ENCODE measurements at places on chromosomes 2 and 18.

GRCh38 chr2:70086278-70086837 lies 919 bp upstream of the PCBP1 start:
- DNase-seq = peak; percentile 70

DNA sequence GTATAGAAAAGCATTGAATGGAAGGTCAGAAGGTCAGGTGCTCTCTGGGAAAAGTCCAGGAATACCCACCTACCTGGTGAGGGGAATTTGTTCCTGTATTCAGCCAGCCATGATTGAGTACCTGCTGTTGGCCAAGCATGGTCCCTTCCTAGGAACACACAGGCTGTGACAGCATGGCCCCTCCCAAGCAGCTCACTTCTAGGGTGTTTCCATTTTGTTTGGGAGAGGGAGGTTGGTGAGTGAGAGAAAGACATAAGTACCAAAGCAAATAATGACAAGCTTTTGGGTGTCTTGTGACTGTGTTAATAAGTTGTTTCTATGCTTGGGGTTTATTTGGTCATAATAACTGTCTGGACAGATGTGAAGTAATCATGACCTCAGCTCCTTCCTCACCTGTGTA lies 46.3 kb downstream of the CABLES1 start:
- no peak for DNase-seq

DNA sequence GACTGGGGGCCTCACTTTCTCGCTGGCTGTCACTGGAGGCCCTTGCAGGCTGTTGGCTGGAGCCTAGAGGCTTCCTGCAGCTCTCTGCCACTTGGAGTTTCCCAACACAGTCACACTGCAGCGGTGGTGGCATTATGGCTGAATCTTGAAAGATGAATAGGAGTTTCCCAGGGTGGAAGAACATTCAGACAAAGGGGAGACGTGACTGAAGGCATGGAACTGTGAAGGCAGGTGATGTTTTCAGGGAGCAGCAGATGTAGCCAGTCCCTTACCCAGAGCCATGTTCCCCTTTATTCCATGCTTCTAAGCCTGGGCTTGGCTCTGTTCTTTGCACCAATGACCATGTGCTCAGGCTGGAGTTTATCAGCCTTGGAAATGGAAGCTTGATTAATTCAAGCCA lies 106.7 kb upstream of the BOD1L2 start:
- no peak for DNase-seq

- peak; percentile 76 for DNase-seq
Observed at GRCh38 chr2:20962939-20963557, 80.8 kb downstream of the APOB start.

DNA sequence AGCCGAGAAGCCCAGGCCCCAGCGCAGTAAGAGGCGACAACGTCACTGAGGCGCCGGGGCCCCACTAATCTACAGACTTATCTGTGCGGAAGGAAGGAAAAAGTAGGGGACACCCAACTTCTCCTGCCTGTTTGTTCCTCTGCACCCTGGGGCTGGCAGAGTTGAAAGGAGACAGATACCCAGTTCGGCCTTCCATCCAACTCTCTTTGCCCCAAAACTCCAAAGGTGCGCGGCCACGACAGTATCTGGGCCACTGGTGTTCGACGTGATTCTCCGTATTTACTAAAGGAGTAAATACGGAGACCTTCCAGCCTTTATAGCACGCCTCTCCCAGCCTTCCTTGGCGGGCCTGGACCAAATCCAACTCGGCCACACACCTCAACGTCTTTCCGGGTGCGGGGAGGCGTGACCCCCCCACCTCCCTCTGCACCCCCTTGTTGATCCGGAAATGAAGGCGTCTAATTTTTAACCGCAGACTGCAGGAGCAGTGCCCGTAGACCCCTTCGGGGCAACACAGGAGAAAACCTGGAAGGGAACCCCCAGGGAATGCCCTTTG lies 1.6 kb downstream of the SMAD7 start:
- DNase-seq = no peak

GRCh38 chr18:51076503-51076902 lies 46.5 kb downstream of the SMAD4 start:
- no peak for DNase-seq

DNA sequence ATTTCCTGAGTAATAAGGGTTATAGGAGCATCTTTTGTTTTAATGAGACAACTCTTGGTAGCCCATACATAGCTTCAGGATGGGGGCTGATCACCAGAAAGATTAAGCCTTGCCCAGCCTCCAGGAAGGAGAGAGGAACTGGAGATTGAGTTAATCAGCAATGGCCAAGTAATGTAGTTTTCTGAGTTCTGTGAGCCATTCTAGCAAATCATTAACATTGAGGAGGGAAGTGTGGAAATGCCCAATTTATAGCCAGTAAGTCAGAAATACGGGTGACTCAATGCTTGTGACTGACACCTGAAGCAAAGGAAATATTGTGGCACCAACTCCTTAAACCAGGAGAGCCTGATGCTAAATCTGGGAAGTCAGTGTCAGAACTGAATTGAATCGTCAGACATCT lies 205.1 kb upstream of the SRD5A2 start:
- no peak for DNase-seq

DNA sequence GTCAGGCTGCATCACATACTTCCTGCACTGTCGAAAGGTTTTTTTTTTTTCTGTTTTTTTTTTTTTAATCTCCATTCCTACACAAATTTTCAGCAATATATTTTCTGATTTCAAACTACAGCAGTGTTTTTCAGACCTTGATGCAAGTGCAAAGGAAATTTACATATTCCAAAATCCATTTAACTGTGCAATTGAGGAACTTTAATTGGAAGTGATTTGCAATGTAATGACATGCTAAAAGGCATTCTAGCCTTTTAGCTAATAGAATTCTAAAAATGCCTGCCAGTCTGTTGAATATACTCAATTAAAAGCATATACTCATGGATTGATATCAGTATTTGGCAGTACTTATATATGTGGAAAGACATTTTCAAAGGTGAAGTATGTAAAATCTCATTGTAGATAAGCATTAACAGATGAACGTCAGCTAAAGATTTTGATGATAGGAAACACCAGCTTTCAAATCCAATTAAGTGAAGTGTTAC lies 210.5 kb downstream of the OTX1 start:
- no peak for DNase-seq

DNA sequence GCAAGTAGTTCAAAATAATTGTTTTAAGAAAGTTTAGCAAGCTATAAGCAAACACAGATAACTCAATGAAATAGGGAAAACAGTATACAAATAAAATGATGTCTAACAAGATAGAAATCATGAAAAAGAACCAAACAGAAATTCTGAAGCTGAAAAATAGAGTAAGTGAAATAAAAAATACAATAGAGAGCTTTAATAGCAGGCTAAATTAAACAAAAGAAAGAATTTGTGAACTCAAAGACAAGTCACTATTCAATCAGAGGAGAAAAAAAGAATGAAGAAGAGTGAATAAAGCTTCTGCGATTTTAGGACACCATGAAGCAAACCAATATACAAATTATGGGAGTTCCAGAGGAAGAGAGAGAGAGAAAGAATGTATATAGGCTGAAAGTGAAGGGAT lies 576.8 kb downstream of the STK39 start:
- DNase-seq = no peak

GRCh38 chr2:191204433-191204832 lies 40.8 kb upstream of the MYO1B start:
- DNase-seq = no peak

GRCh38 chr2:128477891-128478290 lies 159.2 kb upstream of the HS6ST1 start:
- DNase-seq = no peak

GRCh38 chr2:202060218-202060617 lies 12.8 kb upstream of the KIAA2012 start:
- DNase-seq = no peak

GRCh38 chr18:69774831-69775230 lies 172.8 kb downstream of the CD226 start:
- no peak for DNase-seq

GRCh38 chr2:16088035-16088801 lies 147.9 kb downstream of the MYCN start:
- DNase-seq = no peak

- no peak for DNase-seq
Observed at GRCh38 chr2:134574611-134575330, 144.0 kb downstream of the TMEM163 start.

DNA sequence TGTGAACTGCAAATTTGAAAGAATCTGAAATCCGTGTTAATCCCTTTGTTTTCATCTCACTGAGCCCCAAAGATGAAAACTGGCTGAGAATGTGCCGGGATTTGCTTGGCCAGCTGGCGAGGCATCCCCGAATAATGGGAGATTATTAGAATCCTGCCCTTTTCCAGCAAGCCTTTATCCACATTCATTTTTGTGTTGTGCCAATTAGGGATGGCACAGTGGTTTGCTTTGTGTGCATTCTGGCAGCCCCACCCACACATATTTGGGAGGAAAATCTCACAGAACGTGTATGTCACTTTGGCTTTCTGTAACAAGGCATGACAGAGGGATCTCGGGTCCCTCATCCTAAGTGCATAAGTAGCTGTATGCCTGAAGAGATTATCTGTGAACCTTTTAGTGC lies 405.8 kb upstream of the FAM98A start:
- no peak for DNase-seq

DNA sequence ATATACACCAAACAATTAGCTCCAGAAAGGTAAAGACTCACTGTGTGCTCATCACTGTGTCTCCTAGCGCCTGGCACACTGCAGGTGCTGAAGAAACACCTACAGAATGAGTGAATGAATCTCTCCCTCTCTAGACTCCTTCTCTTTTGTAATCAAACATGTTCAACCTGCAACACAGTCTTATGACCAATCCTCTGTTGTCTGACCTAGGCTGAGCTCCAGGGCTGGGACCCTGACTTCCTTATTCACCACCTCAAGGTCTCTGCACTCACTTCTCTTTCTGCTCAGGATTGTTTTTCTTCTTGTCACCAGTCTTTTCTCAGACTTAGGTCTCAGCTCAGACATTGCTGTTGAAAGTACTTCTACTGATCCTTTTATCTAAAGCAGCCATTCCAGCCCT lies 9.8 kb downstream of the CKAP2L start:
- DNase-seq = no peak

DNA sequence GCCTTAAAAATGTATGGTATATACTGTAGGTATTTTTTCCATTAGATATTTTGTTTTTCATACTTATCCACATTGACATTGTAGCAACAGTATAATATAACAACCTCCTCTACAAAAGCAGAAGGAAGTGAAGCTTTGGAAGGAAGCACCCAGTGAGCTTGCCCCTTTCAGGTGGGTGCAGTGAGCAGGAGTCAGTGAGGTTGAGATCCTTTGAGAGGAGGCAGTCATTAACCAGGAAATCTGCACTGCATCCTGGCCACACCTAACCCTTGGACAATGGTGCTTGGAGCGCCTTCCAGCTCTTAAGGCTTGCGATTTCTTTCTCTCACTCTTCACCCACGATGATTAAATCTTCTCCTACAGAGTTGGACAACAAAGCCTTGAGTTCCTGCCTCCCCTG lies 13.9 kb downstream of the IL37 start:
- DNase-seq = no peak

DNA sequence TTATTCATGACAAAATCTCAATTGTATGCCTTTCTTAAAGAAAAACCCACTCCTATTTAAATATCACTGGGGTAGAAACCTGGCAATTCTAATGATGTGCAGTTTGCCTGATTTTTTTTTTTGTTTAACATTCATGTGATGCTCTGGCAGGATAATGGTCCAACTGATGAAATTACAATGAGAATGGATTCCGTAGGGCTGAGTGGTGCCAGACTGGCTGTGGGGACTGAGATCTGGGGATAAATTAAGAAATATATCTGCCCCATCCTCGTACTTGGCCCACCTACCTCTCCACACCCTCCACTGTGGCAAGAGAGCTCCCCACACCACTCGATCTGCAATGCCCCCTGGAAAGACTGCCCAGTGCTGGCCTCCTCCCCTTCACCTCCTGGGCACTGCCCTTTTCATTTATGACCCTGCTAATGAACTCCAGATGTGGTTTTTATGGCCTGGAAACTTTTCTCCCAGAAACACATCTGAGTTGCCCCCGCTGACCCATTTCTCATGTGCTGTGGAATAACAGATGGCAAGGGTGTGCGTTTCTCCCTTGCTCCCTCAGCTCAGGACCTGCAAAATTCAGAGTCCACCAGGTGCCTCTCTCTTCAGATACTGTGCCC lies 33.0 kb upstream of the RPL37A start:
- DNase-seq = no peak

- DNase-seq = no peak
Observed at GRCh38 chr2:233832869-233833311, 21.4 kb downstream of the HJURP start.

DNA sequence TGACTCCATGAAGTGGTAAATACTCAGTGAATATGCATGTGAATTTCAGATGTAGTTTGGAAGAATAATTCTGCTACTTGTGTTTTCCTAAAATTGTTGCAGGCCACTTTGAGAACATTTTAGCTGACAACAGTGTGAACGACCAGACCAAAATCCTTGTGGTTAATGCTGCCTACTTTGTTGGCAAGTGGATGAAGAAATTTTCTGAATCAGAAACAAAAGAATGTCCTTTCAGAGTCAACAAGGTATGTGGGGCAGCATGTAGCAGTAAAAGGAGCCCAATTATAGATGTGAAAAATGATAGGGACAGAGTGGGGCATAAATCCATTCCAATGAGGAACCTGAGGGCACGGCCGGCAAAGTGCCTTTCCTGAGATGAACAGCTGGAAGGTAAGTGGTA lies 16.1 kb downstream of the SERPINB5 start:
- DNase-seq = no peak

DNA sequence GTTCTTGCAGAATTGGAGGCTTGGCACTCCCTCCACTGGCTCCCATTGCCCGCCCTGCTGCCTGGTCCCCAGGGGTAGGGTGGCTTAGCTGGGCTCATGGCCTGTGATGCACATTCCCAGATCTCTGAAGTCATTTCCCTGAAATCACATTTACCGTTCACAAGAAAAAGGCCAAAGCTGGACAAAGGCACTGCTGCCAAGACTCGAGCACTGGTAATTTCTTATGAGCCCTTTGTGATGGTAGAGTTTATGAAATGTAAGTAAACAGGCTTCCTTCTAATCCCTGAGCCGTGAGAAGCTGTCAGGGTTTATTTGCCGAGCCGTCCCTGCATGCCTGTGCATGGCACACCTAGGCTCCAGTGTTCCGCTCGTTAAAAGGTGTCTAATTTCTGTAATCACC lies 247.2 kb upstream of the EPAS1 start:
- no peak for DNase-seq

DNA sequence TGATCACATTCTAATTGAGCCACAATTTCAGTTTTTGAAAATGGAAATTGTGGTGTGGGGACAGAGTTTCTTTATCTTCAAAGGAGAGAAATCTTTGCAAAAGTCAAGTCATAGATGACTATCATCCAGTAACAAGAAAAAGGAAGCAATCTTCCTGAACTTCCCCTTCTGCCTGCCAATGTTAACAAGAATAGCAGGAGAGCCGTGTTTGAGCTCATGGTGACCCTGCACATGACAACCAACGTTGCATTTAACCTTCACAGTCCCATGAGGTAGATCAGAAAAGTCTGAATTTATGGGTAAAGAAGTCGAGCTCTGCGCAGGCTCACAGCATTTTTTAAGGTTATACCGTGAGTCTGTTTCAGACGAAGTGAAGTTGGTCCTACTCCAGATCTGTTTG lies 454.9 kb downstream of the LPIN1 start:
- no peak for DNase-seq

- DNase-seq = no peak
Observed at GRCh38 chr2:67878743-67879142, 184.1 kb downstream of the C1D start.

Data from urothelium cell line (cell line).